ENCODE measurements at places on chromosomes 2 and 18.

DNA sequence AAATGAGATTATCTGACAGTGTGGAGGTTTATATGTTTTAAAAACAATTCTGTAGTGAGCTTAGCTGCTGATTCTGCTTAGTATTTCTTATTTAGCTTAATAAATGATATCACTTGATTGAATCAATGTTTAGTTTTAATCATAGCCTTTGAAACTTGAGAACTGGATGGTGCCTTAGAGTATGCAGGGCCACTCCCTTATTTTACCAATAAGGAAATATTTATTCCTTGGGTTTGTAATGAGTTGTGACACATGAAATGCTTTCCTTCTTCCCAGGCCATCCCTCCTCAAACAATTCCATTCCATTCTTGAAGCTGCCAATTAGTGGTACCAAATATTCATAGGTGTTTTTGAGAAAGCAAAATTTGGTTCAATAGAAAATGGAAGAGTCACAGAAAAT is 183.8 kb upstream of the DCC start:
- no peak for DNase-seq

DNA sequence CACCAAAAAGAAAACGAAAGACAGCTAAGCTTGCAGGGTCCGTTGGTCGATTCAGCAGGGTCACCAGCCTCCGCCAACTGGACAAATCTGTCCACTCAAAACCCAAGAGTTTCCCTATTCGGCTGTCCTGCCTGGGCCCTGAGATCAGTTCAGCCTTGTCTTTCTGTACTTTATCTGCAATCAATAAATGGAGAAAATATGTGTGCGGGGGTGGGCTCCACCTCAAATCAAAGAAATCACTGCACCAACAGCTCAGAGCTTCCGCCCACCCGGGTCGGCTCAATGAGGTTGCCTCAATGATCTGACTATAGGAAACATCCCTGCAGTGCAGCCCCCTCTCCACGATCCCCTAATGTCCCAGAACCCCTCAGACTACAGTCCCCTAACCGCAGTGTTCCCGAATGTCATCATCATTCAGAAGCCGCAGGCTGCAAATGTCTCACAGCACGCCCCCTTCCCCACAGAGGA is 447 bp downstream of the GGCX start:
- DNase-seq: no peak

- no peak for DNase-seq
Measured at GRCh38 chr2:31234683-31235503, 941 bp downstream of the EHD3 start.

DNA sequence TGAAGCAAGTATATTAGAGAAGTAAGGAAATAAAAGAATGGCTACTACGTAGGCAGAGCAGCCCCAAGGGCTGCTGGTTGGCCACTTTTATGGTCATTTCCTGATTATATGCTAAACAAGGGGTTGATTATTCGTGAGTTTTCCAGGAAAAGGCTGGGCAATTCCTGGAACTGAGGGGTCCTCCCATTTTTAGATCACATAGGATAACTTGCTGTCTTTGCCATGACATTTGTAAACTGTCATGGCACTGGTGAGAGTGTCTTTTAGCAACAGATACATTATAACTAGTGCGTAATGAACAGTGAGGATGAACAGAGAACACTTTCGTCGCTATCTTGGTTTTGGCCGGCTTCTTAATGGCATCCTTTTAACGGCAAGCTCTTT is 2.6 kb upstream of the UBE2F start:
- no peak for DNase-seq

GRCh38 chr18:74416124-74416523 is 41.0 kb downstream of the DIPK1C start:
- no peak for DNase-seq

DNA sequence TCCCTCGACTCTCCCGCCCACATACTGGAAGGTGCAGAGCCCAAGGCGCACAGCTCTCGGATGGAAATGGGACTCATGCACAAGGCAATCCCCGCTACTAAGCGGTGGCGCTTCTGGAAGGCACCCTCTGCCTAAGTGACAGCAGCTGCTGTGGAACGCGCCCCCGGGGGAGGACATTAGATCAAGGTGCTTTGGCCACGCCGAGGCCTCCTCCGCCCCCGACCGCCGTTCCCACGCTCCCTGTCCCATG is 202 bp downstream of the MCEE start:
- no peak for DNase-seq

GRCh38 chr2:172431463-172431862 is 4.1 kb downstream of the ITGA6 start:
- DNase-seq: no peak

DNA sequence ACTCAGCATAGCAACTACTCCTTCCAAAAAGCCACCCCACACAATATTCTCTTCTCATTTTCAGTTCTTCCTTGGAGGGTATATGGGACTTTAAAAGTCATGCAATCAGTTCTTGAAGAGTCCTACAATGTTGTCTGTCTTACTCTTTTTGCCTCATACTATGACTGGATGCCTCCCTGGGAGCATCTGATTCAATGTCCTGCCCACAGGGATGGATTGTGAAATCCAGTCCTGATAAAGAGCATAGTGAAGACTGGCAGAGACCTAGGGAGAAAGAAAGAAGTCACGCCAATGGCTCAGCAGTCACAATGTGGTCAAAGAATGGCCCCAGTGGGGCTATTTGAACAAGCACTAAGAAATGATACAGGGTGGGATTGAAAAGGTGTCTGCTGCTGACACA is 155.1 kb upstream of the SERPINE2 start:
- DNase-seq: no peak

DNA sequence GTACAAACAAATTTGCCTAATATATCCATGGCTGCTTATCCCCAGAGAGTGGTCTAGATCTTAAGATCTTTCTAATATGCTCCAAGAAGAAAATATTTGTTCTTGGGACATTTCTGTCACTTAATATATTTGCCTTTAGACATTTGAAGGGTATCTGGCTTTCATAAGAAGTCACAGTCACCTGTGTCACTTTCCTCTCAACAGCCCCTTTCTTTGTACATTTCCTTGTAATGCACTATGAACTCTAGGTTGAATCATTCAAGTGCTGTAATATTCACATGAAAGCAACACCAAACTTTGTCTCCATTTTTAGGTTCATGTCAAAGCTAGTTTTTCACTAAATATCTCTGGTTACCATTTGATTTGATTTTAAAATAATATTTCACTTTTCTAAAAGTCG is 41.4 kb upstream of the NABP1 start:
- no peak for DNase-seq

DNA sequence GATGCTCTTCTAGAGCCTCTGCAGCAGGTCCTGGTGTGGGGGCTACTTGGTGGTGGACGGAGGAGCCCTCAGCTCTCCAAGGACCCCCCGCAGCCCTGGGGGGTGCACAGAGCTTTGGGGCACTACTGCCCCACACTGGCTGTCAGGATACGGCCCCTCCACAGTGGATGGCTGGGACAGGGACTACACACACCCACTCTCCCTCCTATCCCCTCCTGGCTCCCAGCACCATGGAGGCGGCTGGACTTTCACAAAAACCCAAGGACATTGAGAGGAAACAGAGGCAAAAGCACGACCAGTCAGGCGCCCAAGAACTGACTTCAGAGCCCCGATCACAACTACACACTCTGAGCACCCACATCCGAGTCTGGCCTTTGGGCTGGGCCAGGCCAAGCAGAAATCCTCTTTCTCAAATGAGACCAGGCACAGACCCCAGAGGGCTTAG is 12.6 kb downstream of the GPR35 start:
- no peak for DNase-seq

Data from AG04449 (cell line).